ENCODE measurements at places on chromosomes 1 and 21. TPM values are rescaled to one million over a fixed set of nuclear protein-coding genes. Genes with fewer than 3 reads are reported as not detected.

- no peak for DNase-seq
These were observed 34.1 kb upstream of the ADARB1 start for GRCh38 chr21:45040157-45040711.

- DNase-seq = no peak
These were observed 82.2 kb upstream of the AK4 start for GRCh38 chr1:65065524-65066418.

DNA sequence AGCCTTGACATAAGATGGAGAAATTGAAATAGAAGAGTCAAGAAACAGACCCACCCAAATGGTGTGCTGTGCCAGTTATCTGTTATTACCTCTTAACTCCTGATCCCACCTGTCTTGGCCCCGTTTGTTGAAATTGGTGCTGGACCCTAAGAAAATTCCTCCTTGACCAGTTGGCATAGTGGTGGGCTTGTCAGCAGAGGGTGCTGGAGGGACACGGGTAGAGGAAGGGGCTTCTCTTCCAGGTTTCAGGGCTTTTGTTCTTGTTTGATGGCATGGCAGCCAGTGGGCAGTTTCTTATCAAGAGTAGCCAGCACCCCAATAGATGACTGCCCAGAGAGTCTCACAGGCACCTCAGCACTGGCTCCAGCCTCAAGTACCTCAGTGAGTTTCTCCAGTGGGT lies 51.6 kb downstream of the PCBP3 start:
- DNase-seq = no peak

DNA sequence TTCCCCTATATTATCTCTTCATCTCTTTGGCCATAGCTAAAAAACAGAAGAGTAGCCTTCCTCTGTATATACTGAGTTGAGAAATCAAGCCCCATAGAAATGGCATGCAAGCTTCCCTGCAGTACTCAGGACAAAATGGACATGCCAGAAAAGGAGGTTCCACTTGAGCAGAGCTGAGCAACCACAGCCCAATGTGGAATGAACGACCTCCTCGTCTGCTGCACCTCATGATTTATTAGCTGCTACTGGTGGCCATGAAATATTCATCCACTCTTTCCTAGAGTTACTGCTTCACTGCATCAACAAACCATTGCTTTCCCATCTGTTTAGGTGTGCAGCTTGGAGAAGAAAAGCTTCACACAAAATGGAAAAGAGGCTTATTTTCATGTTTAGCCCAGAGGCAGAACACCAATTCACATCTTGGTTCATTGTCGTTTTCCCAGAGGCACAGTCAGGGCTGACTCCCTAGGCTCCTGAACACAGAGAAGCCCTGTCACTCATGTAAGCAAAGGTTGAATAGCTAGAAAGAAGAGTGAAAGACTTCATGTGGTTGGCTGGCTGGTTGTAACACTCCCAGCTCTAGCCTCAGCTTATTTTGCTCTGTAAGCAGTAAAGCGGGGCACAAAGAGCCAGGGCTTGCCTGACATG lies 148.0 kb downstream of the TSEN15 start:
- no peak for DNase-seq

DNA sequence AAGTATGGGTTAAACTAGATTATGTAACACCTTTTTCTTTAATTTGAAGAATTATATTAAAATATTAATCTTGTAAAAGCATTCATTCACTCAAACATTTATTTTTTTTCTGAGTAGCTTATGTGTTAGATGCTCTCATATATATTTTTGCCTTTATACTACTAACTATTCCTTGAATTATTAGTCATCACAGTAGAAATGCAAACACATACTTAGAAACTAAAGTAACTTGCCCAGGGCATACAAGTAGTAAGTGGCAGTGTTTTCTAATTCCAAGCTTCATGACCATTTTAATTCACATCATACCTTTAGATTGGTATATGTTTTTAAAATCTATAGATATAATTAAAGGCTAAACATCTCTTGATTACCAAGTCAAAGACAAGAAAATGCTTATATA lies 1271.0 kb downstream of the BRINP3 start:
- no peak for DNase-seq

DNA sequence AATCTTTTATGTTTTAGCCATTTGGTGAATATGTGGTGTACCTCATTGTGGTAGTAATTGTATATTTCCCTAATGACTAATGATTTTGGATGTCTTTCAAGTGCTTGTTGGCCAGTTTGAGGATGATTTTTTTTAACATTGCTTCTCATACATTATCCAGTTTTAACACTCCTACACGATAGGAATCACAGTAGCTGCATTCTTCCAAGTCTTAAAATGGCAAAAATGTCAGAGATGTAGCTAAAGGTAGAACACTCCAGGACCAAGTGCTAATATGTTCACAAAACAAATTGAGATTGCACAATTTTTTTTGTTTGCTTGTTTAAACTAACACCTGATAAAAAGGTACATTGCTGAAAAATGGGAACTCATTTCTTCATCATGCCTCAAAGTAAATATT lies 11.7 kb downstream of the USP25 start:
- DNase-seq = no peak

The PDPN gene
- not detected for polyA plus RNA-seq

The KPRP gene
- not detected for polyA plus RNA-seq

The S100A6 gene
- polyA plus RNA-seq = 660 TPM

The AQP10 gene
- not detected for polyA plus RNA-seq

- DNase-seq = no peak
These were observed 121.4 kb downstream of the ATG4C start for GRCh38 chr1:62905309-62905708.

The CCDC181 gene
- polyA plus RNA-seq = not detected

The AGMAT gene
- polyA plus RNA-seq = 12.6 TPM

DNA sequence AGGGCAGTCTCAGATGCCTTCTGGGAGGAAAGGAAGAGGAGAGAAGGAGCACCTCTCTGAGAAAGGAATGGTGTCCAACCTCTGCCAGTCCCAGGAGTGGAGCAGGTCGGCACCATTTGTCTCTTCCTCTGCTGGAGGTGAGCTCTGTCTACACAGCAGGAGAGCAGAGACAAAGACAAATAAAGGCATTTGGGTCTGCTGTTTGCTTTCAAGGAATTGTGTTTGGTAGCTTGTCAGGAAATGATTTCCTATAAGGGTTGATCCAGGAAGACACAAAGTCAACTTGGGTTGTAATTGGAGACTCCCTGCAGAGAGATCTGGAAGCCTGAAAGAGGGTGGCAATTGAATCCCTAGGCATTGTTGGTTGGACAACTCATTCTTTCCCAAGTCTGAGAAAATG lies 34.5 kb upstream of the PLXNA2 start:
- no peak for DNase-seq

The LCE2A gene
- polyA plus RNA-seq = not detected

The KCNK1 gene
- 0.18 TPM for polyA plus RNA-seq

DNA sequence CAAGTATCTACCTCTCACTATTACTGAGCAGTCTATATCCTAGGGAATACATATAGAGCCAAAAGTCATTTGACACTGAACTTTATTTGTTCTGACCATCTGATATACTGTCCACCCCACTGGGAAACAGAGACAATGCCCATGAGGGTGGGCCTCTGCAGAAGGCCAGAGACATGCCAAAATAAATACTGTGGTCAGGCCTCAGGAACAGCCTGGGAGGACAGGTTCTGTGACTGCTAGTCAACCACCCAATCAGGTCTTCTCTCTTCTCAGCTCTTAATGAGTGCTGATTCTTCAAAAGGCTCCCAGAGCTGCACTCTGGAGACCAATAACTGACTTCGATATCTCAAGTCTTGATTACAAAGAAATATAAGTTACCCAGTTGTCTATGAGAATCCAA lies 5.5 kb upstream of the ANKRD35 start:
- DNase-seq = no peak

DNA sequence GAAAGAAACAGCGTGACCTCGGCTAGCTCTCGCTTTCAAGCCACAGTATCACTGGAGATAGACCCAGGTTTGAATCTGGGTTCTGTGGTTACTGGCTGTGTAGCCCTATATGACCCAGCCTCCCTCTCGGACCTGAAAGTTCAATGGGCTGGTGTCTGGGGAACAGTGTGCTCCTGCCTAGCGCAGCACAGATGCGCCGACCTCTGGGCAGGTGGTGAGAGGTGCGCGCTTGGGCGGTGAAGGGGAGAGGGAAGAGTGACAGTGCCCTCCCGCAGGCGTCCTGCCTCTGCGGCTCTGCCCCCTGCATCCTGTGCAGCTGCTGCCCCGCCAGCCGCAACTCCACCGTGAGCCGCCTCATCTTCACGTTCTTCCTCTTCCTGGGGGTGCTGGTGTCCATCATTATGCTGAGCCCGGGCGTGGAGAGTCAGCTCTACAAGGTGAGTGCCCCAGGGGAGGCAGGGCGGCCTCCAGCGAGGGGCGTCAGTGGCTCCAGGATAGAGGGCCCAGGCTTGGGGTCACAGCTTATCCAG lies 10.5 kb downstream of the SERINC2 start:
- no peak for DNase-seq

GRCh38 chr1:183310753-183311479 lies 107.3 kb downstream of the NMNAT2 start:
- DNase-seq = no peak

- DNase-seq = no peak
These were observed 42.1 kb downstream of the TMCO4 start for GRCh38 chr1:19757641-19758040.

The PROK1 gene
- polyA plus RNA-seq = not detected

DNA sequence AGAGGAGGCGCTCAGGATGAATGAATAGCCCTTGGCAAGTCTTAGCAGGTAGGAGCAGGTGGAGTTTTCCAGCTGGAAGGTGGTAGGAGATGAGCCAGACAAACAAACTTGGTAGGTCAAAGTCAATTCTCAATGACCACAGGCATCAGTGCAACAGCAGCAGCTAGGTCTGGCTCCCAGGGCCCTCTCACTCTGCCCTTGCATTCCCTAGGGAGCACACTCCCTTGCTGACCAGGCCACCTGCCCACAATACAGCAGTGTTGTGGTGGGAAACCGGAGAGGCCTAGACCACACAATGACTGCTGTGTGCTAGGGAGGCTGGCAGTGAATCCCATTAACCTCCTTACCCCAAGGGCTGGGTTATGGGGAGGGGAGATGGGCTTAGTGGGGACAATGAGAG lies 13.0 kb upstream of the PAQR6 start:
- no peak for DNase-seq

- no peak for DNase-seq
These were observed 177.5 kb downstream of the HIVEP3 start for GRCh38 chr1:41741244-41741643.

DNA sequence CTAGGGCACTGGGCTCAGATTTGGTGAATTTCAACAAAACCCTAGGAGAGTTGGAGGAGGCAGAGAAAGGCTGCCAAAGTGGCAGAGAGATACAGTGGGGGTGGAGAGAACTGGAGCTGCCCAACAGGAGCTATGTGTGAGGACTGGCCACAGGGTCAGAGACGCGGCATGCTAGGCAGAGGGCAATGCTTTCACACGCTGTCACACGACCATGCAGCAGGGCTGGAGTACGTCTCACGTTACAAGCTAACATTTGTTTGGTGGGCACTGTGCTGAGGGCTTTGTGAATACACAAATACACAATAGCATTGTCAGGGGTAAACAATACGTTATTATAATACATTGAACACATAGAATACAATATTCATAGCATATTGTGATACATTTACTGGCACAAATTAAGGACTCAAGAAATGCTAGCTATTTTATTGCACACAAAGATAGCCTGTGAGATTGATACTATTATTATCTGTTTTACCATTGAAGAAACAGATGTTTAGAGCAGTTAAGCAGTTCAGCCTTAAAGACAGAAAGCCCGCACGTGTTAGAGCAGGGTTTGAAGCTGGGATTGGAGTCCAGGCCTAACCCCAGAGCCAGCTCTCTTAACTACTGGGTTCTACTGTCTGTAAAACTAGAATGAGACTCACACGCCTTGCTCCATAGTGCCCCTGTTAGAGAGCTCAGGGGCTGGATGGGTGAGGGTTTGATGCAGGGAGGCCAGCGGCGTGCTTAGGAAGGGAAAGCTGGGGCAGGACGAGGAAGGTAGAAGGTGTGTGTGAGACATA lies 4.5 kb downstream of the RAB7B start:
- DNase-seq = no peak

The KCNT2 gene
- not detected for polyA plus RNA-seq

DNA sequence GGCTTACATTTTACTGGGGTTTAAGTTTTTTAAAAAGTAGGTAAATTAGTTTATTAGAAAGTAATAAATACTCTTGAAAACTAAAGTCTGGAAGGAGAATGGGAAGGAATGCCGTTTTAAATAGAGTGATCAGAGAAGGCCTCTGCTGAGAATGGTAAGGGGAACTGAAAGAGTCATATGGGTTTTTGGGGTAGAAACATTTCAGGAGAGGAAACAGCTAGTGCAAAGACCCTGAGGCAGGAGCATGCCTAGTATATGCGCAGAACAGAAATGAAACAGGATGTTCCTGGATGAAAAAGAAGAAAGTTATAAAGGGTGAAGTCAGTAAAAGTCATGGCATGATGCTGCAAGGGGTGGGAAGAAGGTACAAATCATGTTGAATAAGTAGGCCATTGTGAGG lies 38.9 kb downstream of the ZC3H11B start:
- no peak for DNase-seq

DNA sequence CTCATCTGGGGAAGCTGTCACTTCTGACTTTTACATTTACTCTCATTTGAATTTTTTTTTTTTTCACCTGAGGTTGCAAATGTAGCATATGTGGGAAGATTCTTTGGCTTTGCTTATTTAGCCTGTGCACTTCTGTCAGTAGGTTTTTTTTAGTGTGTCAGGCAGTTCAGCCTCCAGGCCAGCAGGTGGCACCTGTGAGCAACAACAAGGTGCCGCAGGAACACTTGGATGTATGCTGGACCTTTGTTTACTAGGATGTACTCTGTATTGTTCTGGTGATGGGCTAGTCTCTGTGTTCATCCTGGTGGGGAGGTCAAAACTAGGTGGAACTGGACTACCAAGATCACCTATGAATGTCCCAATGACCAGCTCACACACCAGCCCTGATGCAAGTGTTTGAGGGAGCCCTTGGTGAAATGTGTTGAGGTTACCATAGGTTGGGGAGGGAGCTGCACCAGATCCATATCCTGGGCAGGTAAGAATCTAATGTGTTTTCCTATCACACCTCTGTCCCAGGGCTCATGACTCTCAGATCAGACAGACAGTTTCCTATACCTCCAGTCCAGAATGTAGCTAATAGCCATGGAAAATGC lies 618.2 kb downstream of the BRINP3 start:
- DNase-seq = no peak

Data from CD4-positive, CD25-positive, alpha-beta regulatory T cell (primary cell).